Renal cortical epithelial cell (primary cell): ENCODE measurements at places on chromosomes 12 and 14. TPM values are rescaled to one million over a fixed set of nuclear protein-coding genes. Genes with fewer than 3 reads are reported as not detected.

GRCh38 chr14:94524093-94524492, 14.8 kb upstream of the SERPINA12 start:
- DNase-seq = no peak

DNA sequence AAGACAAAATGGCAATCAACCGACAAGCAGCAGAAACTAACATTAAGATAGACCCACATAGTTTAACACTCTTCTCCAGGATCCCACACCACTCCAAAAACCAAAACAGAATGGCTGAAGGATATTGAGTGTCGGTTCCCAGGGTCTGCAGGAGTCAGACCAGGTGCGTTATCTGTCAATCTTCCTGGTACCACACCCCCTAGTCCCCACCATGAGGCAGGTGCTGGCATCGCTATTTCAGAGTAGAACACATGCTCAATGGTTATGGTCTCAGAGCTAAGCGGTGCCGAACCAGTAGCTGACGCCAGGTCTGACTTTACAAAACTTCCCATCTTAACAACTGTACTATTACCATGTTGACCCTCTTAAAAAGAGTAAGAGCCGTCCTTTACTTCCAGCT, 10.2 kb downstream of the STX2 start:
- DNase-seq = no peak

- no peak for DNase-seq
Observed at GRCh38 chr12:116374207-116374606, 96.7 kb upstream of the MED13L start.

- no peak for DNase-seq
Observed at GRCh38 chr14:95021588-95021987, 135.7 kb downstream of the DICER1 start.

DNA sequence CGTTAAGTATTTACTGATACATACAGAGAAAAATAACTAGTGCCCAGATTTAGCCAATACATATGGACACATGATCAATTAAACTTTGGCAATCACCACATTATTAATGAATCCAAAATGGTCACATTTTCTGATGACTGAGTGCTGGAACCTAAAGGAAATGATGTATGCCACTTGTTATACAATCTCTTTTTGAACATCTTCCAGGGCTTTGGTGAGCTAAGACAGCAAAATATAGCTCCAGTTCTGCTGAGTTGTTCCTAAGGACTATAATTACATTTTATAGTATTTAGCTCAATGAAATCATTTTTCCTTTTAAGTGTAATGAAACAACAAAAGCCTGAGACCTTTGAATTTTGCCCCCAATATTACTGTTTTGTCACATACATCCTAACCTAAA, 329.1 kb upstream of the ATP2B1 start:
- DNase-seq = no peak

- DNase-seq = peak; percentile 7
Observed at GRCh38 chr12:60194678-60195077, 598.8 kb downstream of the SLC16A7 start.

DNA sequence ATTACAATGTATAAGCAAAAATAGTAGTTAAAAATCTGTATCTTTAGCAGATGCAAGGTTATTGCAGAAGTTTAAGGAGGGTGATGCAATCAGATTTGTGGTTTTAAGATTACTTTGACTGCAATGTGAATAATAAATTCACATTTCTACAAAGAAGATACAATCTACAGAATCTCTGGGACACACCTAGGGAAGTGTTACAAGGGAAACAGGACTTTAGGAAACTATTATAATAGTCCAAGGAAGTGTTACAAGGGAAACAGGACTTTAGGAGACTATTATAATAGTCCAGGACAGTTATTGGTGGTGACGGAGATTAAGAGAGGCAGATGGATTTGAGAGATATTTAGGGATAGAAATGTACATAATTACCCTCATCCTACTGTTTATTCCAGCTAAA, 154.4 kb upstream of the GARIN6 start:
- DNase-seq = no peak

GRCh38 chr14:33612197-33612505, 338.7 kb downstream of the EGLN3 start:
- DNase-seq = no peak

- DNase-seq = no peak
Observed at GRCh38 chr12:110742096-110742717, 484 bp downstream of the PPP1CC start.

- no peak for DNase-seq
Observed at GRCh38 chr12:107519906-107520859, 165.4 kb upstream of the PWP1 start.

GRCh38 chr12:91326058-91327027, 143.7 kb upstream of the DCN start:
- DNase-seq = peak; percentile 49

DLK1 gene
- total RNA-seq = not detected in 2 replicates

SIX1 gene
- 1.2 and 7.6 TPM in 2 replicates for total RNA-seq

TMED10 gene
- 304 and 361 TPM in 2 replicates for total RNA-seq

ATL1 gene
- total RNA-seq = 3.7 and 10.8 TPM in 2 replicates
